Vagina (tissue), 2 donors: ENCODE measurements at places on chromosomes 1 and 21.

- peak; percentile 56 for DNase-seq
Observed at GRCh38 chr1:54842206-54842915, 41.2 kb upstream of the TTC22 start.

DNA sequence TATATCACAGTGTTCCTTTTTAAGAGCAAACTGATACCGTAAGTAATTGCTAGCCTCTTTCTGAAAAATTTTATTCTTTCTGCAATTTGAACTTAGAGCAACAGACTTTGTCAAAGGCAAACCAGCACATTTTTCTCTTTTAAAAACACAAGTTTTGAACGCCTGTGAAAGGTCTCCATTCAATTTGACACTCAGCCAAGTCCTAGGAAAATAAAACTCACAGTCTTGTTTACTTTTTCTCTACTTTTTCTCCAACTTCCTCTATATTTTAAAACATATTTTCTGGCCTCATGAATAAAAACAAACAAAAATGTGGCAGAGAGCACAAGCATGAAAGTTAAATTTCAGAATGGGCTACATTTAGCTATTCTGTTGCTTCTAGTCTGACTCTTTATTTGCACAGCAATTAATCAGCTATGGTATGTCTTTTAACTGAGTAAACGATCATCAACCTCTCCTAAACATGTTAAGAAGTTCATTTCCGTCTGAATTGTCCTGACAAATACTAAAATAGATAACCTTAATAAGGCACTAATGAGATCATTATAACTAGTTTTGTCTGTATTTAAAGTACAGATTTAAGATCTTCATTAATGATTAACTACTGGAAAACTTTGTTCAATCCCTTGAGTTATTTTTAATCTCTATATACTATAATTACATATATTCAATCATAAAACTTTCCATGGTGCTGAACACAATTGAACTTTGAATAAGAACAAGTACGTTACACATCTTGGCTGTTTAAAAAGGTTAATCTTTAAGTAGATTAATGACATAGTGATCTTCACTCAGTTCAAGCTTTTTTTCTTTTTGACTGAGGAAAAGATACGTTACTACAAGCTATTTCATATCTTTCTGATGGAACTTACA is 550.6 kb downstream of the PTBP2 start:
- no peak for DNase-seq

DNA sequence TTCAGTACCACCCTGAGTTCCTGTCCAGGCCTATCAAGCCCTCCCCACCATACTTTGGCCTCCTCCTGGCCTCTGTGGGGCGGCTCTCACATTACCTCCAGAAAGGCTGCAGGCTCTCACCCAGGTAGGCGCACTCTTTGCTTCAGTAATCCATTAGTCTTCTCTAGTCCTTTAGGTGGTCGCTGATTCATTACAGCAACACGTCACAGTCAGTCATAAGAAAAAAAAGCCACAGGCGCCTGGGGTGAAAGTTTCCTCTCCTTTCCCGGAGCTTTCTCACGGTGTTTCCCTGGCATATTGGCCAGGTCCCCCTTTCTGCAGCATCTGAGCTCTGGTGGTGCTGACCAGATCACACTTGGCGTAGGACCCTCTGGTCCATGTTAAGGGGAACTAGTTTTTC is 12.1 kb downstream of the SLFNL1 start:
- no peak for DNase-seq

- no peak for DNase-seq
Observed at GRCh38 chr1:246355411-246356230, 151.5 kb downstream of the SMYD3 start.

DNA sequence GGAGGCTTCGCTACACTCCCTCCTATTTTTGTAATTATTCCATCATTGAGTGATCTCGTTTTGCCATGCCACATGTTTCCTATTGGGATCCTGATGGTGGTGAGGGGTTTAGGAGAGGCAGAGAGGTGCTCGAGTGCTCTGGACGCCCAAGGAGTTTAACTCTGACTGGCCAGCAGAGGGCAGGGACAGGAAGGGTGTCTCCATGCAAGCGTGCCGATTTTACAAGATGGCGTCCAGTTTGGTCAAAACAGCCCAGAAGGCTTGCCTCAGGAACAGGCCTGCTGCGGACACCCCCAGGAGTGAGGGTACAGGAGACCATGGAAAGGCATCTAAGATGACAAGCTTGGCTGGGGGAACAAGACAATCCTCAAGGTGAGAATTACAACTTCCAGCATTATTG is 33.8 kb upstream of the KCNE2 start:
- no peak for DNase-seq

DNA sequence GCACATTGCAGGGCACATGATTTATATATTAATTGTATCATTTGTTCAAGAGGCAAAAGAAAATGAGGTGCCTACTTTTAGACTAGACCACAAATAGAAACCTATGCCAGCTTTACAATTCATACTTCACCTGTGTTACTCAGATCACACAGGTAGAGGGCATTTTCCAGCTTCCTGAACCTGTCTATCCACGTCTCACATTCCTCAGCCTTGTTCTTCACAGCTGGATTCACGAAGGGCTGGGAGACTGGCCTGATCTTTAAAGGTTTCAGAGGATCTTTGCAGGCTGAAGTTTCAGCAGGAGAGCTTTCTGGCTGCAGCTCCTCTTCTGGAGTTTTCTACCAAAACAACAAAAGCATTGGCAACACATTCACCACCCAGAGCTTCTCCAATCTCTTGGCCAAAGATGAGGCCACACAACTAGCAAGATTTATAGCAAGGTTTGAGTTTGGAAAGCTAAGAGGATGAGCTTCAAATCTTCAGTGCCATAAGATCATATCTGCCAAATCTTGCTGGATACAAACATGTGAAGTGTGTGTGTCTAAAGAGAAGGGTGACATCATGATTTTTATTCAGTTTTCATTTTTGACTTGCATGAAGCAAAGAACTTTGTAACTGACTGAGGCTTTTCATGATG is 71.0 kb upstream of the CYP2J2 start:
- DNase-seq = no peak

DNA sequence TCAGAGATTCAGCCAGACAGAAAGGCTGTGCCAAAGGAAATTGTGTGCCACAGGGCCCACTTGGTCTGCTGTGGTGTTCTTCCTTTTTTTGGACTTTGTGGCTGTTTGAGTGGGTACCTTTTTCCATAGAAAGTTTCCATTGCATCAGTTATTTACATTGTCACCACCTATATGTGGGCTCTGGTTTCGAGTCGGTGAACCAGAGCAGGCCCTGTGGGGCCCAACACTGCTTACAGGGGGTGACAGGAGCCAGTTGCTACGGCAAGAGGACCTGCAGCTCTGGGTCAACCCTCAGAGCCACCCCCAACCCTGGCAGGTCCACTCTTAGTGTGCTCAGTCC is 157.0 kb upstream of the EDN2 start:
- no peak for DNase-seq

DNA sequence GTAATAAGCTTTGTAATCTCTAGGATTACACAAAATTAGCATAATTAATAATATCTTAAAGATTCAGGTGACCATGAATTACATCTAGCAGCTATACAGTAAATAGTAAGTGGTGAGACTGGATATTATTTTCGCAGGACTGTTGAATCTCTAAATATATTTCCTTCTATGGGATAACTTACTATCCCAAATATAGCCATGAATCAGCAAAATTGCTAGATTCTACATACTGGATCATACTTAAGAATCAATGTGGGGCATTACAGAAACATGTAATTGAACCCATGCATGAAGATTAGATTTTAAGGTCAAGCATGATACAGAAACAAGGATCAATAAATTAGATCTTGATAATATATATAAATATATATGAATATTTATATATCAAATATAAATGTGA is 1203.4 kb downstream of the BRINP3 start:
- DNase-seq = no peak

- no peak for DNase-seq
Observed at GRCh38 chr1:202107801-202108731, 14.7 kb upstream of the GPR37L1 start.

DNA sequence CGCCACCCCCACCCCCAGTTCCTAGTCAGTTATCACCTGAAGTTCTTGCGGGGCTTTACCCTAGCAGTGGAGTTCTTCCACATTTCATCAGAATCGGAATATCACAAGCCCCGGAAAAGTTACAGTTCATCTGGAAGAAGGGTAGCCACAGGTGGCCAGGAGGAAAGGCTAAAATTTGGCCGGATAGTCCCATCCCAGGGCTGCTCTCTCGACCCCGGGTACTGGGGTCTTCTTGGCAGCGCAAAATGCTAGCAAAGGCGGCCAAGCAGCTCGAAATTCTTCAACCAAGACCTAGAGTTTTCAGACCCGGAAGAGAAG is 7.9 kb downstream of the HLX start:
- no peak for DNase-seq

DNA sequence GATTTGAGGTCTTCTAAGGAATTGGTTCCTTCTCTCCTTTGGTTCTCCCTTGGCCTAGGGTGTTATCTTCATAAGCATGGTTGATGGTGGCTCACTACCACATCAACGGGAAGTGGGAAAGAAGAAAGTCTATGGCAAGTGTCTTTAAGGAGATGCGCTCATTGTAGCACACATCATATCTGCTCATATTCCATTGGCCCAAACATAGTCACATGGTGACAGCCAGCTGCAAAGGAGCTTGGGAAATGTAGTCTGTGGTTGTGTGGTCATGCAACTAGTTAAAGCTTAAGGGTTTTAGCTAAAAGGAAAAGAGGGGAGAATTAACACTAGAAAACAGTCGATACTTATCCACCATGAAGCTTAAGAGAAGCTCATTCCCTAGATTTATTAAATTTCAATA is 11.4 kb upstream of the MRPS6 start:
- DNase-seq = no peak

GRCh38 chr21:43771698-43772424 is 4.2 kb downstream of the CSTB start:
- no peak for DNase-seq

- no peak for DNase-seq
Observed at GRCh38 chr1:117368116-117369108, 1.2 kb downstream of the MAN1A2 start.

DNA sequence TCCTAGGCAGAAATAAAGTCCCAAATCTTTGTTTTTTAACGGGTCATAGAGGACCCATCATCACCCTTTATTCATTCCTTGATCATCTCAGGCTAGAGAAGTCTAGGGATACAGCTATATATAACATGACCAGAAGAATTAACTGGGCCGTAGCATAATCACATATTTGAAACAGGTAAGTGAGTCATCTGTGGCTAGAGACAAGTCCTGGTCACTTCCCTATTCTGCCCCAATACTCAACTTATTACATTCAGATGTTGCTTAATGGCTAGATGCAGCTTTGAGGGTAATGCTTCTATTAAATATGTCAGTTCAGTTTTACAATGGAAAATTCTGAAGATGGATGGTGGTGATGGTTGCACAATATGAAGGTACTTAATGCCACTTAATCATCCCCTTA is 47.0 kb downstream of the EXO1 start:
- no peak for DNase-seq

DNA sequence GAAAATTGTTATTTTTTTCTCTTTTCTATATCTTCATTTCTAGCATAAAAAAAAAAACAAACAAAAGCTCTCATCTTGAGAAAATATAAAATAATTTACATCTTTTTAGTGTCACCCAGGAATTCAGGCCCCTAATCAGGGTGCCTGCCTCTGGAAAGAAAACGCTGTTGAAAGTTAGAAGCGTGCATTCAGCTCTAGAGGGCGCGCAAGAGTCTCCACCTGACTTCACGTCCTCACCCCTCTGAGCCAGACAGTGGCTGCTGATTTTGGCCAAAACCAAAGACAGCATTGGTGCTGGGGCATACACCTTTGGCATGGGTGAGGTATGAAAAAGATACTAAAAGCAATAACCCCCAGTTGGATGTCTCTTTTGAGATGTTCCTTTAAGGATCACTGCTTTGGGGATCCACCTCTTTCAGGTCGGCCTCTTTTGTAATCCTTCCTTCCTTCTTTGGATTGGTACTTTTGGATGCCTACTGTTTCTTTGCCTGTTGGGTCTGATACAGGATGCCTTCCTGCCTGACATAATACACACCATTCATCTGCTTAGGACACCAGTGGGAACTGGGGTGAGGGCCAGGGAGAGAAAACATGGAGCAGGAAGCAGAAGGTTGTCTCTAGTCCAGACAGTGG is 77.6 kb upstream of the CHRM3 start:
- DNase-seq = no peak

DNA sequence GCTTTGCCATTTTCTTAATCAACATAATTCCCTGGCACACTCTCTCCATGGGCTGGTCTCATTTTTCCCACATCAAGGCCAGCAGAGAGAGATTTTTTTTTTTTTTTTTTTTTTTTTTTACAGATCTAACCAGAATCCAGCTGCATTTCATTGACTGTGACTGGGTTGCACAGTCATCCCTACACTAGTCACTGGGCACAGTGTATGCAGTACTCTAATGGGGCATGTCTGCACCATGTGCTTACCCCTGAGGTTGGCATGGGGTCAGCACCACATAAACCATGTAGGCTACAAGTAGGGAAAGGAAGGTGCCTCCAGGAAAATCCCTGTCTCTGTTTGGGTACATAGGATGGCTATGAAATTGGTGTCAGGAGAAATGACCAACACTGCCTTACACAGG is 64.1 kb upstream of the LRP8 start:
- no peak for DNase-seq

DNA sequence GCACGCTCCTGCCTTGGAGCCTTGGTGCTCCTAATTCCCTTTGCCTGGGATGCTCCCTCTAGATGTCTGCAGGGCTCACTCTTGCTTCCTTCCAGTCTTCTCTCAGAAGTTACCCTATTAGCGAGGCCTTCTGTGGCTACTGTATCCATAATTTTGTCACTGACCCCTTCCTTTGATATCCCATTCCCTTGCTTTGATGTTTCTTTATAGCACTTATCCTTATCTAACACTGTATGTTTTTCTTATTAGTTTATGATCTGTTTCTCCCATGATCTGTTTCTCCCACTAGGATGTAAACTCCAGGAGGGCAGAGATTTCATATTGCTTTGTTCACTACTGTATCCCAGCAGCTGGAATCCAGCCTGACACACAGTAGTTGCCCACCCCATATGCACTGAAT is 263.4 kb downstream of the FOXD2 start:
- no peak for DNase-seq

DNA sequence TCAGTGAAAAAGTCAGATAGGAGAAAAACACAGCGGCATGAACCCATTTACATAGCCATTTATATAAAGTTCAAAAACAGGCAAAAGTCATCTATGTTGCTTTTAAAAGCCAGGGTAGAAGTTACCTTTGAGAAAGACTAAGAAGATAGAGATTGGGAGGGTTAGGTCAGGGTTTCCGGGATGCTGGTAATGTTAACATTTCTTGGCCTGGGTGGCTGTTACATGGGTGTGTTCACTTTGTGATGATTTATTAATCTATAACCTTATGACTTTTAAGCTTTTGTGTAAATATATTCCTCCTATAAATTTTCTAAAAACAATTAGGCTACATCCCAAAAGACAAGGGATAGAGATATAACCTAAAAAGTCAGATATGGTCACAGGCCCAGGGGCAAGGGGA is 15.0 kb upstream of the FAM20B start:
- no peak for DNase-seq
